HL-60 (cell line): ENCODE measurements at places on chromosomes 3 and 15.

DNA sequence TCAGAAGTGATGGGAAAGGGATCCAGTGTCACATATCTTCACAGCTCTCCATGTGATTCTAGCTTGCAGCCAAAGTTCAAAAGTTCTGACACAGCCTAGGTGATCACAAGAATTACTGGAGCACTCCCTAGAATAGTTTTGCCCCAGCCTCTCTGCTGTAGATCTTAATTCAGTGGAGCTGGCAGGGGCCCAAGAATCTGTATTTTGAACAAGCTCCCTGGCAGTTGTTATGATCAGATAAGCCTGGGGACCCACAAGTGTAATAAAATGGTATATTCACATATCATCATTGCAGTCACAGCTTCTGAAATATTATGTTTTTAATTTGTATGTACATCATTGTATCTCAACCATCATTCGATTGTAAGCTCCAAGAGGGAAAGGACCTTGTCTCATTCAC is 62.3 kb downstream of the NOX5 start:
- DNase-seq = no peak

DNA sequence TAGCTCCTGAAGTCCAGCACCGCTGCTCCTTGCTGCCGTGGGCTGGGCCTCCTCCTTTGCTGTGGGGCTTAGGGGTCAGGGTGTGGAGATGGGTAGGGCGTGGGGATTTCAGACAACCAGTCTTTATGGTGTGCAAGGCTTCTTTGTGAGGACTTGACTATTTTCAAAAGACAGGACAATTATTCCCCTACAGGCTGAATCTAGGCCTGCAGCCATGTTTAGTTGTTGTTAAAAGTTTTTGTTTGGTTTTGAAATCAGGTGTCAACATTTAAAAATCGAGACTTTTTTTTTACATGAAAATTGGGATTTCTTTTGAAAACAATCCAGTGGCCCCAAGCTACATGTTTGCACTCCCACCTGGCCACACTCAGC is 10.6 kb downstream of the RPL32 start:
- DNase-seq = no peak

DNA sequence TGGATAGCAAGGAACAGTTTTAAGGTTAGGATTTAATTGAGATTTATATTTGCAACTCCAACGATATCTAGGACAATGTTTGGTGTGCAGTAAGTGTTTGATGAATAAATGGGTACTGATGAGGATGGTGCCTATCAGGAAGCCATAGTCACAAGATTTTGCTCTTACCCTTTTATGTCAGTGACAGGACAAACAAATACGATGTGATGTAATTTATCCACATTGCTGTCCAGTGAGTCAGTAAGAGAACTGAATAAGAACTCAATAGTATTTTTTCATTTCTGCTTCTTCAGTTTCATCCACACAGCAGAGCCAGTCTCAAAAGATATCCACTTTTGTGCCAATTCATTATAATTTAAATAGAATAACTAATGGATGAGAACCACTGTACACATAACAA is 18.5 kb downstream of the C3orf85 start:
- no peak for DNase-seq

- DNase-seq = no peak
Observed at GRCh38 chr3:105752791-105753415, 115.9 kb downstream of the CBLB start.

- no peak for DNase-seq
Observed at GRCh38 chr3:70992131-70992530, 591.4 kb downstream of the FOXP1 start.

- peak; percentile 18 for DNase-seq
Observed at GRCh38 chr3:107884719-107885460, 205.9 kb downstream of the CD47 start.

DNA sequence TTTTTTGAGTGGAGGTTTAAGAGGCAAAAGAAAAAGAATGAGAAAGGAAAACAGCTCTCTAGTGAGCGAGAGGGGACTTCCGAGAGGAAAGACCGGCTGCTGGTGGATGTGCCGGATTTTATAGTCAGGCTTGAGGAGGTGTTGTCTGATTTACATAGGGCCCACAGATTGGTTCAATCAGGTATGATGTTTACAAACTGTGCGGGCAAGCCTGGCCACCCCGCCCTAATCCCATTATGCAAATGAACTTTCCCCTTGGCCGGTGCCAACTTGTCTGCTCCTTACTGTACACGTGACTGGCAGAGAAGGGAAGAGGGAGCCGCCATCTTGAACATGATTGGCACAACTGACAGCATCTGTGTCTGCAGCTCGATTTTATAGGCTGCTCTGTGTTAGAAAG is 44.7 kb downstream of the FAM43A start:
- DNase-seq = no peak
